Cardiac muscle cell (in vitro differentiated cells and primary cell): ENCODE measurements at places on chromosomes 16 and 17. TPM values are rescaled to one million over a fixed set of nuclear protein-coding genes. Genes with fewer than 3 reads are reported as not detected.

Gene RPAIN
- 117 and 185 TPM in 2 replicates for total RNA-seq

Gene IKZF3
- total RNA-seq, result 0.04 TPM in 1 of 2 replicates, not detected in the other

Gene TTYH2
- 5.7 and 7.9 TPM in 2 replicates for total RNA-seq

- DNase-seq, result peak; percentile 71
Measured at GRCh38 chr17:17876959-17877528, 40.3 kb upstream of the SREBF1 start.

GRCh38 chr16:75096656-75097055 is 19.9 kb downstream of the LDHD start:
- DNase-seq, result no peak
